ENCODE measurements at places on chromosomes 7 and 10. TPM values are rescaled to one million over a fixed set of nuclear protein-coding genes. Genes with fewer than 3 reads are reported as not detected.

Gene LRRC4
- total RNA-seq, result 0.77 TPM

Gene PDZD7
- total RNA-seq, result 1.7 TPM

Gene CLCN1
- total RNA-seq, result not detected

Gene TDRD1
- 0.13 TPM for total RNA-seq

Gene CPA4
- total RNA-seq, result not detected

Gene NME8
- 0.39 TPM for total RNA-seq

Gene OR2A12
- not detected for total RNA-seq

Gene CXCL12
- total RNA-seq, result 0.58 TPM

Gene NUPR2
- not detected for total RNA-seq

Gene TSPAN14
- total RNA-seq, result 189 TPM

Gene C10orf105
- total RNA-seq, result 0.16 TPM

Gene C10orf53
- total RNA-seq, result not detected

Gene BTBD16
- not detected for total RNA-seq

Gene TRIL
- total RNA-seq, result not detected

Gene CALML3
- total RNA-seq, result not detected

Gene AGAP9
- 8.8 TPM for total RNA-seq

Gene ZNF37A
- total RNA-seq, result 17.4 TPM

Gene TMEM236
- total RNA-seq, result 0.38 TPM

Gene GFRA1
- total RNA-seq, result 0.20 TPM

Gene BUD23
- 66.9 TPM for total RNA-seq

Gene PSMA2
- total RNA-seq, result 37.0 TPM

Gene MSMB
- total RNA-seq, result not detected

Gene DPP6
- not detected for total RNA-seq

Gene GIMAP8
- 18.6 TPM for total RNA-seq

Gene AEBP1
- 18.1 TPM for total RNA-seq

Gene ZCWPW1
- total RNA-seq, result 13.9 TPM

Gene CYP3A7
- total RNA-seq, result not detected

Gene TAS2R60
- 0.38 TPM for total RNA-seq

Data from T-cell (primary cell).